ENCODE measurements at places on chromosomes 7 and 10.

DNA sequence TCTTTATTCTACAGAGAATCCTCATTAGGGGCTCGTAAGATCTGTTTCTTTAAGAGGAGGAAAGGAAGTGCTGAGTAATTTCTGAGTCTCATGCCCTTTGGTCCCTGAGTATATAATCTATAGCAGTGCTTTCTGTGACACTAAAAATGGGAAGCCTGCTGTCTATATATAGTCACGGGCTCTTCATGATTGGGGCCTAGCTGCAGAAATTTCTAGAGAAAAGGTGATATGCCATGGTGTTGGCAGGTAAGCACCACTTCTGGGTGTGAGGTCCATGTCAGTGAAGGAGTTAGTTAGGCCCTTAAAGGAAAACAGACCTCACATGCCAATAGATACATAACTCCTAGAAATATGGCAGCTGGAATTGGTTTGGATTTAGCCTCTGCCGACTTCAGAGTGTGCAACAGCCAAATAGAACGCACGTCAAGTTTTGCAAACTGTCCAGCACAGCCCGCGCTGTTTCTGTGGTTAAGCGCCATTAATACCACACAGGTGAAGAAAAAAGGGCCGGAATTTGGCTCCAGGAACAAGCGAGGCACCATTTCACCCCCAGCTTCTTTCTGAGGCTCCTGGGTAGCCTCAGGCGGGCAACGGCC, 123.2 kb downstream of the TACC2 start:
- DNase-seq: no peak

DNA sequence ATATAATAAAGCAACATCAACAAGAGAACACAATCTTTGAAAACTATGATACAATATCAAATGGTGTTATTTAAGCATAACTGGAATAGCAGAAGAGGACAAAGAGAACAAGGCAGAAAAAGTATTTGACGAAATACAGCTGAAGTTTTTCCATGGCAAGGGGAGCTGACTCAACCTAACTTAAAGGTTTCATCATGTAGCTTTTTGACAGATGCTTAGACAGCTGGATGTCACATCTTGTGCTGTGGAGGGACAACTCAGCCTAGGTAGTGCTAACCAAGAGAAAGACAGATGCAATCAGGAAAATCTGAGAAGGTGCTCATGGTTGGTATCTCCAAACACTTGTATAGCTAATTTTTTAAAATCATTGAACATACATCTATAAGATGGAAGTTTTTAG, 208.2 kb downstream of the TFEC start:
- DNase-seq: no peak

GRCh38 chr10:94213001-94213530, 149.7 kb downstream of the NOC3L start:
- no peak for DNase-seq

DNA sequence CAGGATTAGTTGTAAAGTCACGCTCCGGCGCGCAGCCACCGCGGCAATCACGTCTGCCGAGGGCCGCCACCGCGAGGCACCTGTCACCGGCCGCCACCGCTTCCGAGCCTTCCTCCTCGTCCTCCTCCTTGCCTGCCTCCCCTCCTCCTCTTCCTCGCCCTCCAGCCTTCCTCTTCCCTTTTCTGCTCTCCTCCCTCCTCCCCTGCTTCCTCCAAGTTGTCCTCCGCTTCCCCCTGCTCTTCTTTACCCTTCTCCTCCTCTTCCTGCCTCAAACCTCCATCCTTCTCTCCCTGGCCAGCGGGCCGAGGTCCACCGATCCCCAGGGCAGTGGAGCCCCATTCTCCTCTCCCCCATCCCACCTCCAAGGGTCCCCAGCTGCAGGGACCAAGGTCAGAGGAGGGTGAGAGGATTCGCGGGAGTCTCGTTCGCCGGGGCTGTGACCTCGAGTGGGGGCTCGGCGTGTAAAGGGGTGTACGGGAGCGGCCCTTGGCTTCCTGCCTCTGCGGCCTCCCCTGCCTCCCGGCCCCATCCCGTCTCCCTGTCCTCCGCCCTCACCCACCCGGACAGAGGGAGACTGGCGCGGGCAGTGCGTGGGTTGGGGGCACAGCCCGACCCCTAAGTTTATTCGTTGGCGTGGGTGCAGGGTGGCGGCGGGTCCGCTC, 89.5 kb upstream of the PAX2 start:
- DNase-seq: no peak

DNA sequence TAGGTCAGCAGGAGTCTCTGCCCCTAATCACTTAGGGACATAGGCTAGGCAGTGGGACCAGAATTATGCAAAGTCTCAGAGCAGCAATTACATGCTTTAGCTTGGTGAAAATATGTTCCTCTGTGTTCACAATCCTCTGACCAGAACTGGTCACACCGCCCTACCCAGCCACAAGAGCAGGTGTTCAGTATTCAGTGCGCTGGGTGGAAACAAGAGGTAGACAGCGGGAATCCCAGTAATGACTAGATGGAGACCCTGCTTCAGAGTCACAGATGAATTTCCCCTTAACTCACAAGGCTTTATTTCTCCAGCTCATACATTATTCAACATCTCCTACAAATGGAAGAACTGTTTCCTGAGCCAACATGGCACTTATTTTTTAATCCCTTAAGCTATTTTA, 763.7 kb upstream of the POM121L12 start:
- DNase-seq: no peak

- DNase-seq: no peak
Observed at GRCh38 chr7:90896458-90896857, 300.3 kb downstream of the CDK14 start.

DNA sequence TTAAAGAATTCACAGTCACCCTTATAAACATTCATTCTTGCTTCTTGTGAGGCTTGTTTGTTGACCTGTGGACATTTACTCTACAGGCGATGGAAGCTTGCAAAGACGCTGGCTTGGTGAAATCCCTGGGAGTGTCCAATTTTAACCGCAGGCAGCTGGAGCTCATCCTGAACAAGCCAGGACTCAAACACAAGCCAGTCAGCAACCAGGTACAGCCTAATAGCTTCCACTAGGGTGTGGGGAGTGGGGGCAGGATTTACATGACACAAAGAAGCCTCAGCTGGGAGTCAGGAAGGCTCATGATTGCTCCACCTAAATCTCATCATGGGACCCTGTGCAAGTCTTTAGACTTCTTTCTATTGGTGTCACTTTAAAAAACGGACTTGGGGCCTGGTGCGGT, 29.0 kb downstream of the AKR1D1 start:
- DNase-seq: no peak
